ENCODE measurements at places on chromosomes 13 and 19. TPM values are rescaled to one million over a fixed set of nuclear protein-coding genes. Genes with fewer than 3 reads are reported as not detected.

- peak; percentile 21 for DNase-seq
These were observed 75.3 kb downstream of the CACNA1A start for GRCh38 chr19:13430790-13431582.

DNA sequence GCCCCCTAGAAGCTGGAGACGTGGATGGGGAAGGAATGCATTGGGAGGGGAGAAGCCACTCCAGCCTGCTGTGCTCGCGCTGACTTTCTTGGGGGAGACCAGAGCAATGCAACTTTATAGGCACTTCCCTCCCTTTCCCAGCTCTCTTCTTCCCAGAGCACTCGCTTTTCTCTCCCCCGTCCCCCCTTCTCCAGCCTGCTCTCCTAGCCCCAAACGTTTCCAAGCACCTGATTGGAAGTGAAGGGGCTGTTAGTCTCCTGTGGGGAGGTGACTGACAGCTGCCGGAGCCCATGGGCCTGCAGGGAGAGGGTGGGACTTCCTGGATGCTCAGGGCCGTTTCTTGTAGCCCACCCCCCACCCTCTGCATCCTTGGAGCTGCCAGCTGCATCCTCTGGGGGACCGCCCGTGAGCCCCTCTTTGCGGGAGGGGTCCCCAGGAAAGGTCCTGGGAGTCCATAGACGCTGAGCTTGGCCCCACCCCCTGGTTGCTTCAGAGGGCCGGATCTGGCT lies 2.5 kb downstream of the HDGFL2 start:
- DNase-seq: no peak

DNA sequence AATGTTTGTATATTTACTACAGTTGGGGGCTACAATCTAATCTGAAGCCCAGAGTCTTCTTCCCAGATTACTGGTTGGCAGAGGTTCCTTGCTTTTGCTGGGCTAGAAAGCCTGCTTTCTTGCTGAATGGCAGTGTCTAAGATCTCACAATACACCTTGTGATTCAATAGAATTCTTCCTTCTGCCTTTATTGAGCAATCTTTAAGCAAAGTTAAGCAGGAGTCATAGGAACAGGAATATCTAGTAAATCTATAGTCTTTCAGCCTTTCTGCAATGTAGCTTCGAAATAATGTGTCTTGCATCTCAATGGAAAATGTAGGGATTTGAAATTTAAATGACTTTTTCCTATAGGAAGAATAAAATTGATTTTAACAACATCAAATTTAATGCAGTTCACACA lies 346.1 kb downstream of the SLITRK1 start:
- no peak for DNase-seq

DNA sequence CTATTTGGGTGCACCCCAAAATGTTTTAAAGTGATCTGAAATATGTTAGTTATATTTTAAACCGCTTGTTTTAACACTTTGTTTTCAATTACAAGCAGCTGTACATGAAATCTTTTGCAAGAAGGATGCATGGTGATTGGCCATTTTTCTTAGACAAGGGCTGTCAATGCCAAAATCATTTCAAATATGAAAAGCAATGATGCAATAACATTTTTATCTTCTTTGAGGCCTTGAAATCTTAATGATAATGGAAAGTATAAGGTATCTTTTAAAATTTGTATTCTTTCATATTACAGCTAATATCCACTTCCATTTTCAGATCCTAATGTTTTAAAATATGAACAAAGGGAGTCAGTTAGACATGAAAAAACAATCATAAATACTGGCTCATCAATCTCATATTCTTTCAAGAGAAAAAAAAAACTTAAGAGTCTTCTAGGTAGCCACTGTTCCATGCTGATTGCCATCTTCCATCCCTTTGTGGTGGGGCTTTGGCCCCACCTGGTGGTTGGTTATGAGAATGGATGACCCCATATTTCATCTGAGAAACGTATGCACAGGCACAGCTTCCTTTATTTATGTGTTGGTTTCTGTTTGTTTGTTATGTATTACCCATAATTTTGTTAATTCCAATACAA lies 330.3 kb upstream of the MIR17HG start:
- no peak for DNase-seq

GRCh38 chr19:21569494-21569865 lies 64.1 kb downstream of the ZNF429 start:
- peak; percentile 53 for DNase-seq

GRCh38 chr19:33048806-33049676 lies 15.6 kb downstream of the RHPN2 start:
- no peak for DNase-seq

GRCh38 chr13:102589301-102589822 lies 7.4 kb upstream of the TPP2 start:
- no peak for DNase-seq

DNA sequence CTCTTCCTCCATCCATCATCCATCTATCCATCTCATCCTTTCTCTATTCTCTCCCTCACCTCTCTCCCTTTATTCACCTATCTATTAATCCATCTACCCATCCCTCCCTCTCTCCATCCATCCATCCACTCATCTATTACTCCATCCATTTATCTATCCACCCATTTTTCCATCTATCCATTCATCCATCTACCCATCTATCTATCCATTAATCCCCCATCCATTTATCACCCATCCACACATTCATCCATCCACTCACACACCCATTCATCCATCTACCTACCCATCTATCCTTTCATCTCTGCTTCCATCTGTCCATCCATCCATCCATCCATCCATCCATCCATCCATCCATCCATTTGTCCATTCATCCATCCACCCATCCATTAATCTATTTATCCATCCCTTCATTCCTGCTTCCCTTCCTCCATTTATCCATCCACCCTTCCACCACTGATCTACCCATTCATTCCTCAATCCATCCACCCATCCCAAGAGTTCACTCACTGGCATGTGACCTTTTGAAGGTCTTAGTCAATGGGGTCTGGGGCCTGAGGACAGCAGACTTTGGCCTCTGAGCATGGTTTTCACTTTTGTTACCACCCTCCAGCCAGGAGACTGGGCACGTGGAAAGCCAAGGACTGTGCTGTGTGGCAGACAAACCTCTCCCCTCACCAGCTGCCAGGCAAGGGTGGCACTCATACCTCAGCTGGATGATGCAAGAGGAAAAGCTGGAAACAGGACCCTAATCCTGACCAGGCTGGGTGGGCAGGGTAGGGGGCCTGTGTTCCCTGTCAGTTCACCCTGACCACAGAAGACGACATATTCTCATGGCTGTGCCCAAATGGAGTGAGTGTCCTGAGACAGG lies 126.7 kb downstream of the URI1 start:
- DNase-seq: no peak

GRCh38 chr13:110116072-110116487 lies 190.9 kb downstream of the COL4A1 start:
- DNase-seq: peak; percentile 66

DNA sequence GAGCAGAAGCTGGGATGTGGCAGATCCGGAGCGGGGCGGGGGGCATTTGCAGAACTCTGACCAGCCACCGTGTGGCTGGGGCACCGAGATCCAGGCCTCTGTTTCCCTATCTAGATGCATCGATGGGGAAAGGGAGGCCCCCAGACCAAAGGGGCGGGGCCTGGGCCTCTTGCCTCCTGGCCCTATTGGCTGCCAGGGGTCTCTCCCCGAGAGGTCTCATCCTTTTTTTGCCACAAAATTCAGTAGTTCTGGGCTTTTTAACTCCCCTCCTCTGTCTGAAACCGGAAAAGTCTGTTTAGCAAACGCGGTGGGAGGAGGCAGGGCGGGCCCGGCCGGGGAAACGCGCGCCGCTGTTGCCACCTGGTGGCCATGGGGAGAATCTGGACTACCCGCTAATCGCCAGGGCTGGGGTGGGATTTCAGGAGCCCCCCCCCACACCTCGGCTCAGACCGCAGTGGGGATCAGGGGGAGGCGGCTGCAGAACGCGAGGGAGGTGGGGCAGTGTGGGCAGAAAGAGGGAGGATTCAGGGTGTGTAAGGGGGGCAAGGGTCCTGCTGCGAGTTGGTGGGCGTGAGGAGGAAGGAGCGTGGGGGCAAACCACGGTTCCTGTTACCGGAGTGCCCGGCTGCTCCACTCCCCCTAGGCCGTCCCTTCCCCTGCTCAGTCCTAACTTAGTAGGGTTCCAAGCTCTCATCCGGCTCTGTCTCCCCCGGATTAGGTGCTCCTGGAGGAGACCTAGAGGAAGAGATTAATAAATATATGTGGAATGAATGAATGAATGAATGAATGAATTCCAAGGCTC lies 28.3 kb downstream of the IL12RB1 start:
- DNase-seq: peak; percentile 75

DNA sequence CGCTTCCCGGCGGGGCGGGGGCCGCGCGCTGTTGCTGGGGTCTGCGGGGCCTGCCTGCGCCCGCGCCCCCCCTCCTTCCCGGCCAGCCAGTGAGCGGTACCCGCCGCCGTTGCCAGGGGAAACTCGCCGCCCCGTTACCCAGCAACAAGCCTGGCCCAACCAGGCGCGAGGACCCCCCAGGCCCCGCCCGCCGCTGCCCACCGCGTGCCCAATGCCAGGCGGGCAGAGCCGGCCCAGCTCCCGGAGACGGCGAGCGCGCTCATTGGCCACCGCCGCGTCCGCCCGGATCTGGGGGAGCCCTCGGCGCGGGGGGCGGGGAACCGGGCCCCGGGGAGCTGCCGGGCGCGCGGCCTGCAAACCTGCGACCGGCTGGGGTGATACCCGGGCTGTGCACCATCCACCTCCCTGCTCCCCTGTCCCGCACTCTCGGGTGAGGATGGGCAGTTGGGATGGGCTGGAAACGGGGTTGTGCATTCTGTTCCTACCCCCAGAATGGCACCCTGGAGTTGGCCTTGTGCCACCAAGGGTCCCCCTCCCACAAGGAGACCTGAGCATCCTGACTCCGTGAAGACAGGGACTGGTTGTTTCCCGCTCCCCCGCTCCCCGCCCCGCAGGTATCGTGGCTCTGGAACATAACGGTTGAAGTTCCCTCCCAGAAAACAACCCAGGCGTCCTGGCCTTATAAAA lies 8.8 kb upstream of the BBC3 start:
- peak; percentile 91 for DNase-seq

DNA sequence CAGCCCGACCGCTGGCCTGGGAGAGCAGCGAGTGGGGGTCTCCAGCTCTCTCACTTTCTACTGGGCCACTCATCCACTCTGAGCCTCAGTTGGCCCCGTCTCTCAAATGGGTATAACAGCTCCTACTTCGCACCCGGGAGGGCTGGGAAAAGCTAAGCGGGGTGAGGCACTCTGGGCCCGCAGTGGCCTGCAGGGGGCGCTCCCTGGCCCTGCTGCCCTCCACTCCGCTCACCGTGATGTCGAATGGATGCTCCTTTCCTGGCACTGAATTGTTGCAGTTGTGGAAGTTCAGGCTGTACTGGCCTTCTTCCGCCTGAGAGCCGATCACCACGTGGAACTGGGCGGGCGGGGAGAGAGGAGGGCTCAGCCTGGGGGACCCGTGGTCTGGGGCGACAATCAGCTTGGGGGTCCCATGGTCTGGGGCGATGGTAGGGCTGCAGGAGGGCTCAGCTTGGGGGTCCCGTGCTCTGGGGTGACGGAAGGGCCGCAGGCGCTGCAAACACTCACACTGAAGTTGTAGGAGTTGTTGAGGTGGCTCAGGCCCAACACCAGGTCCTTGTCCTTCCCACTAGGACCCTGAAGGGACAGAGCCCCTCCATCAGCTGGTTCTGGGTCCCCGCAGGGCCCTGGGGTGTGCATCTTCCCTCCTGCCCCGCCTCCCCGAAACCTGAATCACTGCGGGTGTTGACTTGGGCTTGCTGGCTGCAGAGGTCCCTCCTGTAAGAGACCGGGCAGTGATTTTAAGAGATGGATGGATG lies 3.9 kb downstream of the GPR108 start:
- DNase-seq: no peak

DNA sequence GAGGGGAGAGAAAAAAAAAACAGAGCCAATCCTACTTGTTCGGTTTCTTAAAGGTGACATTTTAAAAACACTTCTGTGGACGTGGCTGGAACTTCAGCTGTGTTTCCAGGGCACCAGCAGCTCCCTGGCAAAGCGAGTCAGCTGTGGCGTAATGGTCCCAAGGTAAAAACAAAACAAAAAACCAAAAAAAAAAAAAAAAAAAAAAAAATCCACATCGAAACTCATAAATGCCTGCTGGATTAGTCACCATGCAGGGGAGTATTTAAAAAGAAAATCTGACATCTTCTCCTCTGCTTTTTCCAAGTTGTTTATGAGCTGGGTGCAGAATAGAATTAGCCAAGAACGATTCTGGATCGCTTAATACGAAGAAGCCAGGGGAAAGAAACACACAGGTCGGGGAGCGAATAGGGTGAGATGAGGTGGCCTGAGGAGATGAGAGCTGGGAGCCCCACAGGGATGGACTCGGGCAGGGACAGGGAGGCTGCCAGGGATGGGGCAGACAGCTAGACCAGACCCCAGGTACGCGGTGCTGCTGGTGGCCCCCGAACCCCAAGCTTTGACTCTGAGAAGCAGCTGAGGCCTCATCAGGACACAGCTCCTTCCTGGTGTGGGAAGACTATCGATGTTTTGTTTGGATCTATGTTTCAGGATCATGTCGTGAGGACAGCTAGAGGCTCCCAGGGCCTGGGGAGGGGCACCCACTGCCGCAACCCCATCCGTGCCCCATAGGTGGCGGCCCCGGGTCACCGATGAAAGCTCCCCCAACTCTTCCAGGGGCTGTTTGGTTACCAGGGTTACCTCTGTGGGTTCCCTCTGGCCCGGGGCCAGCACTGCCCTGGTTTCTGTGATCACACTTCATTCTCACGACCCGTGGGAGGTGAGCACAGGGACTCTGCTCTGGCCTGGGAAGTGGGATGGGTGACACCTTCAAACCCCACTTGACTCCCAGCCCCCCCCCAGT lies 3.1 kb upstream of the CTXN1 start:
- DNase-seq: peak; percentile 70

DNA sequence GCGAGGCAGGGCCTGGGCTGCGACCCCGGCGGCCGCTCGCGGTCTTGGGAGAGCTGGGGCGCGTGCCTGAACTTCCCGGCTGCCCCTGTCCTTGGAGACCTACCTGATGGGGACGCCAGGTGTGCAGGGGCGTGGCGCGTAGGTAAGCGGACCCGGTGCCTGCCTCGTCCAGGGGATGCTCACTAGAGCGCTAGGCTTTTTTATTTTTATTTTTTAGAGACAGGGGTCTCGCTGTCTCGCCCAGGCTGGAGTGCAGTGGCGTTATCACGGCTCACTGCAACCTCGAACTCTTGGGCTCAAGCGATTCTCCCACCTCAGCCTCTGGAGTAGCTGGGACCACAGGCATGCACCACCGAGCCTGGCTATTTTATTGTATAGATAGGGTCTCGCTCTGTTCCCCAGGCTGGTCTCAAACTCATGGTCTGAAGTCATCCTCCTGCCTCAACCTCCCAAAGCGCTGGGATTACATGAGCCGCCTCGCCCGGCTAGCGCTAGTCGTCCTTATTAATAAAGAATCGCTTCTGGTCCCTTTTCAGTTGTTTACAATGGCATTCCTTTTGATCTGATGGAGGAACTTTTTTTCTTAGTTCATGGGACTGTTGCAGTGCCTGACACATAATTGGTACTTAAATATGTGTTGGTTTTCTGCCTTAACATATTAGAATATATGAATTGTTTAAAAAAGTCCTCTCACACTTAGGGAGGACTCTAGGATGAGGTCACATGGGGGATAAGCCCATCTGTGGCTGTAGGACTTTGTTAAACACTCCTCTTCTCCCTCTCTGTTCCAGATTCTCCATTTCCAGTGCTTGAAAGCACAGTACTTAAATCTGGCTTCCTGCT lies 812 bp downstream of the DPY19L3 start:
- no peak for DNase-seq

GRCh38 chr19:11100049-11100448 lies 10.8 kb downstream of the LDLR start:
- no peak for DNase-seq

OR7D4 gene
- total RNA-seq: not detected

CXCL17 gene
- total RNA-seq: not detected

CEACAM3 gene
- not detected for total RNA-seq

TNNT1 gene
- total RNA-seq: 11.1 TPM

LHB gene
- total RNA-seq: 6.5 TPM

GADD45B gene
- 119 TPM for total RNA-seq

CYP4F8 gene
- not detected for total RNA-seq

RNF17 gene
- total RNA-seq: not detected

PRX gene
- 7.5 TPM for total RNA-seq
